ENCODE measurements at places on chromosomes 5 and 9.
A peak's percentile ranks its signal among the peaks of the same experiment; 100 is the strongest.

DNA sequence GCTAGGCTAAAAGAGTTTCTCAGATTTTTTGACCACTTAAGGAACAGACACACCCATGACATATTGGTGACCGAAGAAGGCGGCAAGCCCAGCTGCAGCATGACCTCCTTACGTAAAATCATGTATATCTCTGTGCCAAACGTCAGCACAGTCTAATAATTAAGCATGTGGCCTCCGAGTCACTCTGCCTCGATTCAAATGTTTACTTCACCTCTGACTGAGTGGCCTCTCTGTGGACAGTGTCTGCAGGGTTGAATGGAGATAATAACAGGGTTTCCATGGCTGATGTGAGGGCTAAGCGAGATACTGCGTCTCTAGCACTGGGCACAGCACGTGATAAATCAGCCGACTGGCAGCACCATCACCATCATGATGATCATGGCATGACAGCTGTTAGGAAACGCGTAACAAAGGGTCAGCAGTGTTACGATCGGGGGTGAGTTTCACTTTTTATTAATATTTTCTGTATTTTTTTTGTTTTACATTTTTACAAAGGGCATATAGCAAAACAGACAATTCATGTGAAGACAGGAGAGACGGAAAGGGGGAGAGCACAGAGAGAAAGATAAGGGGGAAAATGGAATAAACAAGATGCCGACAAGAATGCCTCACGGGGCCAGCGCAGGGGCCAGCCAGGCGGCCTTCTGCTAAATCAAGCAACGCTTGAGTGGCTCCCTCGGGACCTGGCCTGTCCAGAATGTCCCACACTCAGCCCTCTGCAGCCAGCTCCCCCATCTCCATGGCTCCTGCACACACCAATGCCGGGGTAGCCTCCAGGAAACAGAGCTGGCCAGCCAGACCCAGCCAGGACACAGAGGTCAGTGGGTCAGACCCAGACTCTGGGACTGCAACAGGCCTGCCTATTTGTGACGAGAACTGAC is 60.3 kb downstream of the ADAMTS2 start:
- no peak for DNase-seq

DNA sequence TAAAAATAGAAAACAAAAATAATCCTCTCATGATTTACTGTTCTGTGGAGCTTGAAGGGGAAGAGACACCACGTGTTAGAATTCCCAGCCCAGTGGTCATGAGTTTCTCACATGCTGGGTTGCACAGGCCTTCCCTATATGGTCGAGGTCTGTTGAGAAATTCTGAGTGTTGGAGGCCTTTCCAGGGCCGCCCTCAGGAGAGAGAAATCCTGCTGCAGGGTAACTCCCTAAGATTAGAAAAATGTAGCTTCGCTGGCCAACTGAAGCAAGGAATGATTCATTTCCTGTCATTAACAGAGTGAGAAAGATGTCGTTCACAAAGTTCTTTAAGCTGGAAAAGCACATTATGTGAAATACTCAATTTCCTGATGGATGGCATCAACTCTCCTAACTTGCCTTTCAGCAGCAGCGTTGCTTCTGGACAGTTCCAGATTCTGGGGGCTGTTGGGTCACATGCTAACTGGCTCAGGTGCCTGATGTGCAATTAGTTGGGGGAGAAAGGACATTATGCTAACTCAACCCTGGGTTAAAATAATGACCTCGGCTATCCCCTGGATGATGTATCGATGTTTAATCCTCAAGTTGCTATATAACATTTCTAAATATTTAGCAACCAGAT is 104.8 kb upstream of the CD180 start:
- peak; percentile 95 for DNase-seq

- no peak for DNase-seq
These were observed 97.4 kb upstream of the RAPGEF1 start for GRCh38 chr9:131837316-131837715.

GRCh38 chr9:22169727-22170503 is 160.8 kb upstream of the CDKN2B start:
- peak; percentile 86 for DNase-seq

DNA sequence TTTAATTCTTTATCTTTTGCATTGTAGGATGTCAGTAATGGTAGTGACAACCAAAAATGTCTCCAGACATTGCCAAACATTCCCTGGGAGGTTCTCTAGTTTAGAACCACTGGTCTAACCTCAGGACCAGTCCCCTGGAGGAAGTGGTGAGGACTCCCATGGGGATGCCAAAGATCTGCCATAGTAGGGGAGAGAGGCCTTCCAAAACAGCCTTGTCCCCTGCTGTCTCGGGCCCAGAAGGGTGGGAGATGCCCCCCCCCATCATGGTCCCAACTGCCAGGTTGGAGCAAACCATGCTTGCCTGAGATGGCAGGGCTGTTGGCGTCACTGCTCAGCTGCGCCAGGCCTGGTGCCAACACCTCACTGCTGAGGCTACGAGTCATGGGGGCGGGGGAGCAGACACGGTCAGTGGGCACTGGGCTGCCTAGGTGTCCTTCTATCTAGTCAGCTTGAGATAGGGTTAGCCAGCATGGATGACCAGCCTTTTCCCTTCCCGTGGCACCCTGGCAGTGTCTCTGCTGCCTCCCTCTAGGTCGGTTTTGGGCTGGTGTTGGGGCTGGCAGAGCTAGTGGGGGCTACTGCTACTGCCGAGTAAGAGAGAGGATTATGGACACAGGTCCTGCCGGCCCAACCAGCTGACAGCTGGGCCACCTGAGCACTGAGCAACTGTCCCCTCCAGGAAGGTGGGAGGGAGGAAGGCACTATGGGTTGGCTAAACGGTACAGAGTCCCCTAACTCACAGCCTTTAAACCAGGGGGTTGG is 8.3 kb upstream of the CXXC5 start:
- DNase-seq, result no peak
